Activated CD4-positive, alpha-beta T cell treated with anti-CD3 and anti-CD28 coated beads for 24 hours (primary cell): ENCODE measurements at places on chromosomes 6 and 20.

DNA sequence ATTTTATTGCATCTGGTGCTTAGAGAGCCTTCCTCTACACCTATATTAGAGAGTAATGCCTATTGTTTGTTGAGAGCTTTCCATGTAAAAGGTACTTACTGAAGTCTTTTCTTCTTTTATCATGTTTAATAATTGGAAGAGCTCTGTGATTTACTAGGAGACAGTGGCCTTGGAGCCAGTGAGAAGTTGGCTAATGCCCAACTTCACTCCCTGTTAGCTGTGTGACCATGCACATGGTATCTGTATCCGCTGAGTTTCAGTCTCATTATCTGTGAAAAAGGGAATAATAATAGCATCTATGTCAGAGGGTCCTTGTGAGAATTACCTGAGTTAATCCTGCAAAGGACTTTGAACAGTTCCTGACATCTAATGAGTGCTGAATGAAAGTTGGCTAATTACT is 105.0 kb downstream of the CD109 start:
- DNase-seq, result no peak

DNA sequence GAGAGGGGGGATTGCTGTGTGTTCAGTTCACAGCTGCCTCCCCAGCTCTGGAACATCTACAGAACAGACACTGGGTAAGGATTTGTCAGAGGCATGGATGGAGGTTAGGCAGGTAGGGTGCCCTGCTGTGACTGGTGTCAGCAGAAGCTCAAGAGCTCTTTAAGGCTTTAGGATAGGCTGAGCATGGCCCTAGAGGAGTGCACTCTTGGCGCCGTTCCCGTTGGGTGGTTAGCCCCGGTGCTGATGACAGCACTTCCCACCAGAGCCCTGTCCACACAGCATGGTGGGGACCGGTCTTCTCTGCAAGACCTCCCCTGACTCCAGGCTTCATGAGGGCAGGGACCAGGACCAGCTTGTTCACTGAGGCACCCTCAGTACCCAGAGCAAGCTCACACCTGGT is 262.0 kb downstream of the BMP7 start:
- DNase-seq, result no peak

GRCh38 chr6:35746516-35746915 is 9.7 kb downstream of the ARMC12 start:
- DNase-seq, result no peak

DNA sequence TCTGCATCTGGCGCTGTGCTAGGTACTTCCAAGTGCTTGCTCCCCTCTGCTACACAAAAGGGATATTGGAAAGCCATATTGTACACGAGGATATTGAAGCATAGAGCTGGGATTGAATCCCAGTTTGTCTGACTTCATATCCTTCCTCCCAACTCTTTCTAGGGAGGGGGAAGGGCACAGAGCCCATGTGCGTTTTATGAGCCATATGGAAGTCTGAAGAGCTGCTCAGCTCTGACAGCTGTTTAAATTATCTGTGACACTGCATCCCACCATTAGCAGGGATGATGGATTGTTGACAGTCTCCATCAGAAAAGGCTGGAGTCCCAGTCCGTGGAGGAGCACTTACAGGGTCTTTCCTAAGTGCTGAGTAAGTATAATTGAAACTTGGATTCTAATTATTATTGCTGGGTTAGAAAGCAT is 18.4 kb downstream of the TIAM2 start:
- no peak for DNase-seq

DNA sequence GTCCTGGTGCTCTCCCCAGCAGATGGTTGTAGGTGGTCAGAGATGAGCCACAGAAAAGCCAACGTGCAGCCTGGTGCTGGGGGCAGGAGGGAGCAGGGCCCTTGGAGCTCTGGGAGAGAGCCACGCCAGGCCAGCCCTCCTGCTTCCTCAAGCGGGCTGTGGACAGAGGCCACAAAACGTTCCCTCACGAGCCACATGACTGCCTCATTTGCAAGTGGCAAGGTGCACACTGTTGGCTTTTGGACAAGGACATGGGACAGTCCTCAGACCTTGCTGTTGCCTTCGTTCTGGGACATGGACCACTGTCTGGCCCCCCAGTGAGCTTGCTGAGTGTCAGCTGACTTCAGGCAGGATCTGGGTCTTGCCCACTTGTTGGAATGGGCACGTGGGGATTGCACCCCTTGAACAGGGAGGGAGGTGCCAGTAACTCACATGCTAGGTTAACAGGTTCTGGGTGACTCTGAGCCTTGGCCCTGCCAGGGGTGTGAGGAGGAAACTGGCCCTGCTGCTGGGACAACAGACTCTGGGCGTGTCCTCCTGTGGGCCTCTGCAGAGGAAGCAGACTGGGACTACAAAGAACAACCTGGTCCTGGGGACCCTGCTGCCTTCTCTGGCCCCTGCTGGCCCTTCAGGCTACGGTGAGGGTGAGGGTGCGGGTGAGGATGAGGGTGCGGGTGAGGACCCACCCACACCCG is 2.6 kb downstream of the SLCO4A1 start:
- DNase-seq, result no peak

- no peak for DNase-seq
Measured at GRCh38 chr6:93972791-93973190, 553.4 kb upstream of the EPHA7 start.

DNA sequence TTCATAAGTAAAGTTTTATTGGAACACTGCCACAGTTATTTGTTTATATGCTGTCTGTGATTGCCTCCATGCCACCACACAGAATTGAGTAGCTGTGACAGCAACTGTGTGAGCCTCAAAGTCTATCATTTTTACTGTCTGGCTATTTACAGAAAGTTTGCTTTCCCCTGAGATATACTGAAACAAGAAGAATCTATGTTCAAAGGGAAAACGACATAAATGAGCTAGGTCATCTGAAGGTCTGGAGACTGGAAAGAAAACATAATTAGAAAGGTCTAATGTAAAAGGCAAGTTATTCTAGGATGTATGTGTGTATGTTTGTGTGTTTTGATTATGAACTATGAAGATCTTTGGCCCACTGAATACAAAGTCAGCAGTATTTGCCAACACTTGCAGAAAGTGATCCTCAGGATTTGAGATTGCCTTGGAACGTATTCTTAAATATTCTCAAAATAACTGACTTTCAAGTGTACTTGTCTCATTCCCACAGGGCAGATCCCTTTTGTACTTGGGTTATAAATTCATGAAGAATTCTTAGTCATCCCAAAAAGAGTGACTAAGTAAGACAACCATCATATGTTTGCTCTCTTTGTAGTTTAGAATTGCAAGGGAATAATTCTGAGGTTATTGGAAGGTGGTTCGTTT is 677.7 kb downstream of the DOK5 start:
- no peak for DNase-seq

GRCh38 chr6:133741375-133741861 is 147.5 kb upstream of the TCF21 start:
- no peak for DNase-seq

DNA sequence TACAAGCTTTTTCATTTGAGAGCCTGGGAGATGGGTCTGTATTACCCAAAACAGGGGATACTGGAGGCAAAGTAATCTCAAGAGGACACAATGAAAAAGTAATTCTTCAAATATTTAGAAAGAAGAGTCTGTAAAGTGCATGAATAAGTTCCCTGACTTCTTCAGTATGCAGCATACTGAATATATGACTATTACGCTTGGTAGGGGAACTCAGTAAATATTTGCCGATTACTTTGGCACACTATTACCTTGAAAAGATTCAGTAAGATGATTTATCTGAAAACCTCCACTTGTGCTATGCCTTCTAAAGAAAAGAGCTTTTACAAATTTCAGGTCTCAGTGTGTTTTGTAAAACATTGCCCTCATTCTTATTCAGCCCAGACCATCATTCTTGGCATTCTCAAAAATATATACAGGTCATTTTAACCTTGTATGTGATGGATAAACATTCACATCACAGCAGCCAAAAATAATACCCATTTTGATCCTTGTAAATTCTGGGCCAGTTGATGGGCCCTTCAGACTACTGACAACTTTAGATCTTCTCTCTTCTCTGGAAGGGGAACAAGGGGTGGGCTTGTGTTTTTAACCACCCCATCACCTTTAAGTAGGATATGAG is 125.9 kb downstream of the EDN1 start:
- no peak for DNase-seq

- DNase-seq, result no peak
Measured at GRCh38 chr20:58693226-58694006, 816 bp downstream of the NPEPL1 start.

DNA sequence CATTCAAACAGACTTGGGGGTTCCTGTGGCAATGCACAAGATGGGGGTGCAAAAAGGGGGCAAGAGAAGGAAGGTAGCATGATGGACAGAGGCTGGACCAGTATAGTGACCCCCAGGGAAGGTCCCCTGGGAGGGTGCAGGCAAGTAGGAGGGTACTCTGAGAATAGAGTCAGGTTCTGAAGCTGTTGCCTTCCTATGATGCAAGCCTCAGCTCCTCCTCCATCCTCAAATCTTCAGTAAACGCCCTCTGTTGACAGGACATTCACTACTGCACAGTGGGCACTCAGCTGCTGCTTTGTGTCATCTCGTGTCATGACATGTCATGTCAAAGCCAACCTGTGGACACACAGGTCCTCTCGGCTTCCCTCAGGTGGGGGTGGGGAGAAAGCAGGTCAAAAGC is 5.8 kb upstream of the SDCBP2 start:
- no peak for DNase-seq

DNA sequence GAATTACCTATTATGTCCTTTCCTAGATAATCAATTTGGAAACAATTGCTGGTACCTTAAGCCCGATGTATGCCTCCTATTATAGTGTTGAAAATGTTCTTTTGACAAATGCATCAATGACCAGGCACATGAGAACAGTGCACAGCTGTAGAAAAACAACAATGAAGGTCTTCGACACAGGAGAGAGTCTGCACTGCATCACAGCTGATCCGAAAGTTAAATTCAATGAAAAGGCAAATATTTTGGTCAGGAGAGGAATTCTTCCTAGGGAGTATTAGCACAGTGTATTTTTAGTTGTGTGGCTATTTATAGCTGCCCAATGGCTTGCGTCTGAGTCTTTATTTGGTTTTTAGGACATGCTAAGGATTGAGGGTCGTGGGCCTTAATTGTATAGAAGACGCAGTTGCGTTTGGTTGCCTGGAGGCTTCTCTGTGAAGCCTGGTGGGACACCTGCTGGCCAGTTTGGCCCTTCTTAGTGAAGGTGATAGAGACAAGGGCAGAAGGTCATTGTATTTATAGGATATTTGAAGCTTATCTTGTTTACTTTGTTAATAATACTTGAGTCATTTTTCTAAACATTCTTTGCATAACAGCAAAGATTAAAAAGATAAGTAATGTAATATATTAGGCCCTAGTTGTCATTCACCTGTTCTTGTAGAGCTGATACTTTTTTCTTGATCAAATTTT is 72.3 kb downstream of the CDYL start:
- no peak for DNase-seq

DNA sequence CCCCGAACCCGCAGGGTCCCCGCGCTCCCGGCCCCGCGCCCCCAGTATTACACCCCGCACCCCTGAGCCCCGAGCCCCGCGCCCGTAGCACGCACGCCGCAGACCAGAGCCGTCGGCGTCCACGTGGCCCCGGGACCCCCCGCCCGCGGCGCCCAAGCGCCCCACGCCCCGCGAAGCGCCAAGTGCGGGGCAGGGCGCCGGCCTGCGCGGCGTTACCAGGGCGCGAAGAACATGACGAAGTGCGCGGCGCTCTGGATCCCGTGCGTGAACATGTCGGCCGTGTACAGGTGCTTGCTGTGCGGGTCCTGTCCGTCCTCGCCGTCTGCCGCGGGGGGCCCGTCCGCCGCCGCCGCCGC is 312 bp downstream of the TXNDC5 start:
- no peak for DNase-seq

GRCh38 chr20:23118144-23118543 is 32.0 kb upstream of the CD93 start:
- no peak for DNase-seq

- no peak for DNase-seq
Measured at GRCh38 chr6:110816677-110817076, 1.4 kb upstream of the CDK19 start.

- no peak for DNase-seq
Measured at GRCh38 chr6:150079604-150080003, 10.7 kb upstream of the ULBP3 start.

GRCh38 chr6:84516154-84516553 is 248.2 kb downstream of the TBX18 start:
- DNase-seq, result no peak

DNA sequence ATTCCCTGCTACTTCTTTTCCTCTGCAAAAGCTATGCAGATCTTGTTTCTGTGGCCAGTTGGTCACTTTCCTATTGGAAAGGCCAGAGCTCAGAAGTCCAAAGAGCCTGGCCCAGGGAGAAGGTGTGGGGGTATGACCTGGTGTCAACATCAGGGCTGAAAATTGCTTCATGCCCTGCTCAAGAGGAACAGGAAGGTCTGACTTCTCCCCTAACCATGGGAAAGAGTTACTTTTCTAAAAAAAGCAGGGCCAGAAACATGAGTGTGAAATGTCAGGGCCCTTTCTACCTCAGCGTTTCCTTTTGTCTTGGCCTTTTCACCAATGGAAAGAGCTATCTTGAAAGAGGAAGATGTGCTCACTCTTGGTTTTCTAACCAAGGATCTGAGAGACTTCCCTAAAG is 117.4 kb downstream of the MAFB start:
- no peak for DNase-seq

DNA sequence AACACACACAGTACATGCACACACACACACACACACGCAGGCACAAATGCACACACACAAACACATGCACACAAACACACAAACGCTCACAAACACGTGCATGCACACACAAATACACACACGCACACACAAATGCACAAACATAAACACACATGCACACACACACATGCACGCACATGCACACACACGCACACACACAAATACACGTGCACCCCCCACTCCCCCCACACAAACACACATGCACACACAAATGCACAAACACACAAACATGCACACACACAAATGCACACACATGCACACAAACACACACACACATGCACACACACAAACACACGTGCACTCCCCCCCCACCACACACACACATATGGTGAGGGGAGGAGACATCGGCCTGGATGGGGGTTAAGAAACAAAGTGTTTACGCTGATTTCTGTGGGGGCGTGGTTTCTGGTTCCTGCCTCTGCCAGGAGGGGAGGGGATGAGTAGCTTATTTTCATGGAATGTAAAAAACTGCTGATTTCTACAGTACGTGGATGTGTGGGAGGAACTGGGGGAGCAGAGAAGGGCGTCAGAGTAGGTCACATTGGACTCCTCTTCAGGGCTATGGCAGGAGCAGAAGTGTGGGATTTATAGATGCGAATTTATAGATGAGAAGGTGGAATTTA is 607.2 kb downstream of the QKI start:
- DNase-seq, result no peak

DNA sequence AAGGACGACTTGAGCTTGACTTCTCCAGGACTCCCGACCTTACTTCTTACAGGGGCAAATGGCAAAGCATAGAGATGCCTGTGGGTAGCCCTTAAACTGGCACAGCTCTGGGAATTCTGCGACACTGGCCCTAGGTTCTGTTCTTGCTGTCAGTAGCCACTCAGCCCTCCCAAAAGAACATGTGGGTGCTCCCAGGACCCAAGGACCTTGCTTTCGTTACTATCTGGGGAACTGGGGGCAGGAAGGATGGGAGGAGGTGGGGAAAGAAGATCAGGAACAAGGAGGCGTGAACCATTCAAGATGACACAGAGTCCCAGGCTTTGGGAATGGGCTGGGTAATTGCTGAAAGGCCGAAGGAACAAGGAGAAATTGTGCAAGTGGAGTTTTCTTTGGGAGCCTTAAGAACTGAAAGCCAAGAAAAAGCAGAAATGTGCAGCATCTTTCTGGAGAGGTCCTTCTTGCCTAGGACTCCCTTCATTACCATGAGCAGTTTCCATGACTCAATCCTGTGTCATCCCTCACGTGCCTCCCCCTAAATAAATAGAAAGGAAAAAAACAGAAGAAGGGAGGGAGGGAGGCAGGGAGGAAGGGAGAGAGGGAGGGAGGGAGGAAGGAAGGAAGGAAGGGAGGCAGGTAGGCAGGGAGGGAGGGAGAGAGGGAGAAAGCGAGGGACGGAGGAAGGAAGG is 284.6 kb upstream of the FOXQ1 start:
- DNase-seq, result no peak
